ENCODE measurements at places on chromosomes 6 and 20.

GRCh38 chr6:96911171-96911570 is 13.4 kb upstream of the KLHL32 start:
- DNase-seq = no peak

DNA sequence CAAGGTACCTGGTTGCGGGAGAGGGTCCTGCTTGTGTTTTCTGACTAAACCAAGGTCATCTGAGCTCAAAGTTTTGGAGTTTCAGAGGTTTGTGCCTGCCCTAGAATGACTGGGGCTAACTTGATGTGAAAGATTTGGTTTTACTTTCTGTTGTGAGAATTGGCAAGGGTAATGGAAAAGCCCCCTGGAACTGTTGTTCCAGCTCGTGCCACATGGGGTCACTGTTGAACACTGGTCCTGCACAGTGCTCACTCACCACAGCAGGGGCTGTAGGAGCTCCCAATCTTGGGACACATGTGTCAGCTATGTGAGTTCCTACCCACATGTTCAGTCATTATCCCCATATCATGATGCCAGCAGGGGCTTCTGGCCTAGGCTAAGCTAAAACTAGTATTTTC is 6.5 kb downstream of the TGM6 start:
- DNase-seq = peak; percentile 38

DNA sequence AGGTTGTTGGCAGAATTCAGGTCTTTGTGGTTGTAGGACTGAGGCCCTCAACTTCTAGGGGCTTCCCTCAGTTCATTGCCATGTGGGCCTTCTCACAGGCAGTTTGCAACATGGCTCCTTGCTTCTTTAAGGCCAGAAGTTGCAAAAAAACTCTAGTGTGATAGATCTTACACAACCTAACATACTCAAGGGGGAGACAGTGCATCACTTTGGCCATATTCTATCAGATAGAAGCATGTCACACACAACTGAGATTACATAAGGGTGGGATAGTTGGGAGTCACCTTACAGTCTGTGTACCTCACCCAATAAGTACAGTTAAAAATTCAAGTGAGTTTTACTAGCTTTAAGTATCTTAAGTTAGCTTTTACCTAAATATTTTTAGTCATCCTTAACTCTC is 1.6 kb downstream of the SIRPD start:
- DNase-seq = no peak

- no peak for DNase-seq
These were observed 19.7 kb downstream of the NRSN1 start for GRCh38 chr6:24145690-24146131.

DNA sequence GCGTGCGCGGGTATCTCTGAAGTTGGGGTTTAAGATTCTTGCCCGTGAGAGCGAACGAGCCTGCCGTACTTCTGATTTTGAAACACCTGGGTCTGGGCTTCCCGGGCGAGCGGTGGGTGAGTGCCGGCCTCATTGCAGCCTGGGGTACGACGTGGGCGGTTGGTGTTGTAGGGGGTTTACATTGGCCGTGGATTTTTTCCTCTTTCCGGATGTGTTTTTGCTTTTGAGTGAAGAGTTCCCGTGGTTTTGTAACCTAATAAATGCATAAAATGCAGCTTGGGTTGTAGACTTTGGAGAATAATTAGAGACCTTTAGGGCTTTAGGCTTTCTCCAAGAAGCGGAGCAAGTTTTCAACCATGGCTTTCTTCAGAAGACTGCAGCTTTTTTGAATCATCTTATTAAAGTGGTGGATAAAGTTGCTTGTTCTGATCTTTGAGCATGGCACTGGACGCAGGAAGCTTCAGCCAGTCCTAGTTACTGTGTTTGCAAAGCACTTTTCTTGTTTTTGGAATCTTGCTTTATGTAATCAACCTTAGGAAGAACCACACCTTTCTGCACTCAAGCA is 314 bp downstream of the FARS2 start:
- DNase-seq = no peak

- no peak for DNase-seq
These were observed 38.7 kb upstream of the PPP1R3G start for GRCh38 chr6:5046430-5046829.
